ENCODE measurements at places on chromosomes 4 and X.
A peak's percentile ranks its signal among the peaks of the same experiment; 100 is the strongest.

- no peak overlapping the region for H3K4me3 ChIP-seq
- H3K36me3 ChIP-seq, result peaks cover 23% of the 10 kb centered on the region
- no peak for DNase-seq
- H3K27me3 ChIP-seq, result no peaks in the 10 kb centered on the region
- no peak overlapping the region for H3K27ac ChIP-seq
- no peaks in the 10 kb centered on the region for H3K4me1 ChIP-seq
Measured at GRCh38 chr4:55965585-55965984, 16.8 kb downstream of the CEP135 start.

DNA sequence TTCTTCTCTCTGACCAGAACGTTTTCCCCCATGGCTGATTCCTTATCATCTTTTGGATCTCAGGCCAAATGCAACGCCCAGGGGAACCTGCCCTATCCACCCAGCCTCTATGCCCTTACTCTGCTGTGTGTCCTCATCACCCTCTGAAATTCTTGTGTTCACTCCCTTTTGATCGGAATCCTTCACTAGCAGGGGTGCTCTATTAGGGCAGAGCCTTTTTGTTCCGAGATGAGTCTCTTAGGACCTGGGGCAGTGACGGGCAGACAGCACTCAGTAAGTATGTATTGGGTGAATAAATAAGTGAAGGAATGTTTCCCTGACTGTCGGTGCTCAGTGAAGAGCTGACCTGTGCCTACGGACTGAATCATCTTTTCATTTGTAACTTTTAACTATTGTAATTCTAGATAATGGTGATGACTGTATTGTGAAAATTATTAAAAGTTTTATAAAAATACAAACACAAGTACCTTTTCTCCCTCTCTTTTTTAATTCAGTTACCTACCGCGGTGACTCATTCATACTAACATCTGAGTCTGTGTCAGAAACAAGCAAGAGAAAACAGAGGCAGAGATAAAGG, 4.8 kb upstream of the TENM3 start:
- DNase-seq, result no peak
- H3K4me1 ChIP-seq, result no peaks in the 10 kb centered on the region
- H3K36me3 ChIP-seq, result no peaks in the 10 kb centered on the region

- no peak for DNase-seq
- H3K4me1 ChIP-seq, result no peaks in the 10 kb centered on the region
- H3K4me3 ChIP-seq, result no peak overlapping the region
- peaks cover 3% of the 10 kb centered on the region for H3K27me3 ChIP-seq
- H3K36me3 ChIP-seq, result no peaks in the 10 kb centered on the region
- no peak overlapping the region for H3K27ac ChIP-seq
Measured at GRCh38 chr4:38189445-38189844, 229.2 kb downstream of the PTTG2 start.

DNA sequence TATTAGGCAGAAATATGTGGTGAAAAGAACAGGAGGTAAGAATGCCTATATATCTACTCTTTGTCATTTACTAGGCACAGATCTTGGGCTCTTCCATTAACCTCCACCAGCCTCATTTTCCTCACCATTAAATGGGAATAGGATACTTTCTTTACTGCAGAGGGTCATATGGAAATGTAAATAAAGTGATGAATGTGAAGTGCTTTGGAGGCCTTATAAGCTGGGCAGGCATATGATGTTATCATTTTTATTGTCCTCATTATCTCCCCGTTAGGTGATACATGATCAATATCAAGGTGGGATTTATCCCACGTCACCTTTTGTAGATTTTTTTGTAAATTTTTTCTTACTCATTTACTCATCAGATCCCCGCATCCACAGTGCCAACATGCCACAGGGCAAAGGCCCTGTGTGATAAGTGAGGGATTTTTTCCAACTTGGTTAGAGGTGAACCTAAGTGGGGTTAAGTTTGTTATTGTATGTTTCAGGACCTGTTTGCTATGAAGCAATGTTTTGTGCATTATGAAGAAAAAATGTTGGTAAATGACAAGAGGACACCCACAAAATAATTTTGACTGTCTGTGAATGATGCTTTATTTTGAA, 107.8 kb downstream of the SLC4A4 start:
- no peak overlapping the region for H3K27ac ChIP-seq
- no peak for DNase-seq
- H3K4me1 ChIP-seq, result no peaks in the 10 kb centered on the region

GRCh38 chr4:120809518-120809917, 113.0 kb downstream of the PRDM5 start:
- no peaks in the 10 kb centered on the region for H3K27me3 ChIP-seq
- H3K4me1 ChIP-seq, result no peaks in the 10 kb centered on the region
- no peak overlapping the region for H3K27ac ChIP-seq
- H3K36me3 ChIP-seq, result no peaks in the 10 kb centered on the region

- H3K4me3 ChIP-seq, result no peak overlapping the region
- H3K27ac ChIP-seq, result no peak overlapping the region
- no peaks in the 10 kb centered on the region for H3K36me3 ChIP-seq
- no peaks in the 10 kb centered on the region for H3K4me1 ChIP-seq
Measured at GRCh38 chr4:45160951-45161350, 434.6 kb upstream of the GNPDA2 start.

DNA sequence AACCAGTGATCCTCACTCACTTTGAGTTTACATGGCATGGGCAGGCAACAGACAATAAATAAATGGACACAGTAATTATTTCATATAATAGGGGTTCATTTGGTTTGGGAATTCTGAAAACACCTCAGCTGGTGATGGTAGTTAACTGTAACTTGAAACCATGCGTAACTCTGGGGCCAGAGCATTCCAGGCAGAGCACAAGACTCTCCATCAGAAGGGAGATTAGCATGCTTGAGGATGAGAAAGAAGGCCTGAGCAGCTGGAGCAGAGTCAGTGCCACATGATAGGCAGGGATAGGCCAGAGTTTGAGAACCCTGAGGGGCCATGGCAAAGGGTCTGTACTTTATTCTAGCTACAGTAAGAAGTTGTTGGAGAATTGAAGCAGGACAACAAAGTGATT, 56.3 kb upstream of the CXCL8 start:
- no peaks in the 10 kb centered on the region for H3K4me1 ChIP-seq
- no peaks in the 10 kb centered on the region for H3K36me3 ChIP-seq
- H3K27me3 ChIP-seq, result no peaks in the 10 kb centered on the region
- no peak for DNase-seq
- no peak overlapping the region for H3K27ac ChIP-seq
- H3K4me3 ChIP-seq, result no peak overlapping the region

DNA sequence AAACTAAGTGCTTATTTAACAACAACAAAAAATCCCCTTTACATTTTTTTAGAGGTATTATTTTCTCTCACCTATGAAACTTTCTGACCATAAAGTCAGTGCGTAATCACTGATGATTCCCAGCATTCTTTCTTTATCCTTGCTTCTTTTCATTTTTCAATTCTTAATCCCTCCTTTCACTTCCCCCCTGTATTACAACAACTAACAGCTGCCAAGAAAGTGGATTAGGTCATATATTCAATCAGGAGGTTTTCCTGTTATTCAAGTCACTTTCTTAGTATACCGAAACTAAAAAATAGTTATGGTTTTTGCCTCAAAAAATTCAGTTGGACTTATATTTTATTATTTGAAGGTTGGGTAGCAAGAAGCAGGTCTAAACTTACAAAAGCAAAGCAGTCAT, 2.1 kb upstream of the STAP1 start:
- peaks cover 44% of the 10 kb centered on the region for H3K4me1 ChIP-seq
- peaks cover 9% of the 10 kb centered on the region for H3K36me3 ChIP-seq
- H3K4me3 ChIP-seq, result no peak overlapping the region
- no peak overlapping the region for H3K27ac ChIP-seq
- no peaks in the 10 kb centered on the region for H3K27me3 ChIP-seq
- no peak for DNase-seq

- H3K4me1 ChIP-seq, result no peaks in the 10 kb centered on the region
- H3K4me3 ChIP-seq, result no peak overlapping the region
- peaks cover 7% of the 10 kb centered on the region for H3K36me3 ChIP-seq
- H3K27me3 ChIP-seq, result no peaks in the 10 kb centered on the region
- no peak for DNase-seq
- no peak overlapping the region for H3K27ac ChIP-seq
Measured at GRCh38 chr4:185275501-185275900, 66.1 kb downstream of the SNX25 start.

- peak; percentile 44 for DNase-seq
- H3K27me3 ChIP-seq, result no peaks in the 10 kb centered on the region
- H3K4me3 ChIP-seq, result no peak overlapping the region
- H3K36me3 ChIP-seq, result no peaks in the 10 kb centered on the region
- no peak overlapping the region for H3K27ac ChIP-seq
- H3K4me1 ChIP-seq, result peaks cover 2% of the 10 kb centered on the region
Measured at GRCh38 chrX:43559644-43560043, 96.5 kb upstream of the MAOA start.

DNA sequence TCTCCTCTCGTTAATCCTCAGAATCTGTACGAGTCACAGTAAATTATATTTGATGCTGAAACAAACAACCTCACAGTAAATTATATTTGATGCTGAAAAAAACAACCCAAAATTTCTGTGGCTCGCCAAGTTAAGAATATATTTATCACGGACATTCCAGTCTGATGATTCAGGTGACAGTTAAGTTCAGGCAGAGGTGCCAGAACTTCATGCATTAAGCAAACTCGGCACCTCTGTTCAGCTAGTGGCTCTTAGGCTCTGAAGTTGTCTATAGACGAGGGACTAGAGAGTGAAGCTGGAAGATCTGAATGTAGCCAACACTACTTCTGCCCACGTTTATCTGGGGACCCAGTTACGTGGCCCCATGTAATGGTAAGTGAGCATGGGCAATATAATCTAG, 132.2 kb upstream of the AGA start:
- no peak overlapping the region for H3K4me3 ChIP-seq
- no peak overlapping the region for H3K27ac ChIP-seq
- H3K36me3 ChIP-seq, result no peaks in the 10 kb centered on the region
- no peak for DNase-seq

GRCh38 chrX:134526399-134526798, 66.4 kb downstream of the HPRT1 start:
- no peaks in the 10 kb centered on the region for H3K36me3 ChIP-seq
- H3K27me3 ChIP-seq, result no peaks in the 10 kb centered on the region
- DNase-seq, result no peak
- no peak overlapping the region for H3K4me3 ChIP-seq
- H3K27ac ChIP-seq, result no peak overlapping the region

- H3K4me1 ChIP-seq, result no peaks in the 10 kb centered on the region
- no peaks in the 10 kb centered on the region for H3K36me3 ChIP-seq
- no peak for DNase-seq
Measured at GRCh38 chr4:141575884-141576283, 60.5 kb upstream of the IL15 start.

- peak within 1 kb of the TSS; percentile 52 for H3K4me3 ChIP-seq
- H3K27ac ChIP-seq, result no peak within 1 kb of the TSS
- no peaks in the 10 kb centered on the region for H3K36me3 ChIP-seq
- H3K27me3 ChIP-seq, result peaks cover 26% of the 10 kb centered on the region
- no peak for DNase-seq
Measured at GRCh38 chrX:108439426-108439942, at the start of gene COL4A5. Gene COL4A5 (plus strand): TSS chrX:108439838. CDS start chrX:108440126, 288 bp downstream.

DNA sequence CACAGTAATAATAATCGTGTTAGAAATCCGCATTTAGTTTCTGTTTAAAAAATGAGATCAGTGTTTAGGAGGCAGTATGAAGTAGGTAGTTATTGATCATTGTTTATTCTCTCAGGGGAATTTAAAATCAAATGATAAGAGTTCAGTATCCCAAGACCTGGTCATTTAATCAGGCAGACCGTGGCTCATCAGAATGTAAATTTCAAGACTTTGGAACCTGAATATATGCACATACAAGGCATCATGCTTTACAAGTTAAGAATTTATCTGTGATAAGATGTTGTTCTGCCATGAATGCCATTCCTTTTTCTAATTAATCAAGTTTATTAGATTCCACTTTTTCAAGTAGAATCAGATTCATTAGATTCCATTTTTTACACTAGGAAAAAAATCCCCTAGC, 133.5 kb upstream of the MAOA start:
- no peaks in the 10 kb centered on the region for H3K4me1 ChIP-seq
- H3K27ac ChIP-seq, result no peak overlapping the region
- no peaks in the 10 kb centered on the region for H3K27me3 ChIP-seq
- DNase-seq, result no peak
- no peaks in the 10 kb centered on the region for H3K36me3 ChIP-seq
- no peak overlapping the region for H3K4me3 ChIP-seq

- no peak for DNase-seq
- peaks cover 18% of the 10 kb centered on the region for H3K36me3 ChIP-seq
- no peak overlapping the region for H3K4me3 ChIP-seq
Measured at GRCh38 chrX:13697455-13697854, 8.5 kb downstream of the RAB9A start.

- peak; percentile 56 for DNase-seq
- no peaks in the 10 kb centered on the region for H3K36me3 ChIP-seq
- H3K27me3 ChIP-seq, result peaks cover 4% of the 10 kb centered on the region
- H3K4me1 ChIP-seq, result no peaks in the 10 kb centered on the region
Measured at GRCh38 chr4:147019091-147019490, 73.4 kb upstream of the TTC29 start.

DNA sequence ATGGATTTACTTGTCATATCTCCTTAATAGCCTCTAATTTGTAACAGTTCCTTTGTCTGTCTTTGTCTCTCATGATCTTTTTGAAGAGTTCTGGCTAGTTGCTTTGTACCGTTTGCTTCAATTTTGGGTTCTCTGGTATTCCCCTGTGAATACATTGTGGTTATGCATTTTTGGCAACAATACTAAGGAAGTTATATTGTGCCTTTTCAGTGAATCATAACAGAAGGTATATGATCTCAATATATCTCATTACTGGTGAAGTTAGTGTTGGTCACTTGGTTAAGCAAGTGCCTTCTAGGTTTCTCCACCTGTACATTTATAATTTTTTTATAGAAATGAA, 48.6 kb downstream of the DCLK2 start:
- no peak overlapping the region for H3K4me3 ChIP-seq
- no peak overlapping the region for H3K27ac ChIP-seq
- DNase-seq, result no peak
- H3K27me3 ChIP-seq, result peaks cover 3% of the 10 kb centered on the region
- H3K36me3 ChIP-seq, result no peaks in the 10 kb centered on the region

DNA sequence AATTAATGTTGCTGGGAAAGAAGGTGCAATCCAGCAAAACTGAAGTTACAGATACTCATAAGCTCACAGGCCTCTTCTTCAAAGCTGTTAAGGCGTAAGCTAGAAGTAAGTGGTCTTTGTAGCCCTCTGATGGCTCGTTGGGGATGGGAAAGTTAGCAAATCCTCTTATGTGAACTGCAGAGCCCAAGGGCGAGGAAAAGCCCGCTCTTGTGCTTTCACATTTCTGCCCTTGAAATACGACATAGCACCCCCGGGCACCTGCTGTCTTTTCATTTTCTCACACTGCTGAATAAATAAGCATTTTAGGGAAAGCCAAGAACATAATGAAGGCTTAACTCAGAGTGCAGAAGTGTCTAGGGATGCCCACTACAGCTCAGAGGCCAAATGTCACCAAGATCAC, 73.1 kb upstream of the SORBS2 start:
- H3K4me1 ChIP-seq, result no peaks in the 10 kb centered on the region
- H3K27me3 ChIP-seq, result peaks cover 5% of the 10 kb centered on the region
- H3K27ac ChIP-seq, result no peak overlapping the region
- no peak overlapping the region for H3K4me3 ChIP-seq
- H3K36me3 ChIP-seq, result no peaks in the 10 kb centered on the region

DNA sequence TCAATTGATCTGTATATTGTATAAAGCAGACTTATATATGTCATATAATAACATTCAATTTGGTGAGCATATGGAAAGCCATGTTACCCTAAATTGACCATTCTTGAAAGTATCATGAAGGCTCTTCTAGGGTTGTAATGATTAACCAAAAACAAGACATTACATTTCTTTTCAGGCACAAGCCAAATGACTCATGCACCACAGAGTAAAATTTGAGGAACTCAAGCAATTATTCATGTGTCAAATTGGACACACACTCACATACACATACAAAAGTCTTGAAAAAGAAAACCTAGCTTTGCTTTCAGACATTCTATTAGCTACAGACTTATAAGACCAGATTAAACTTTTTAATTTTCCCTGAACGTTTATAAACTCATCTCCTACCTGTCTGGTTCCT, 146.5 kb upstream of the PCDH18 start:
- no peaks in the 10 kb centered on the region for H3K27me3 ChIP-seq
- H3K27ac ChIP-seq, result no peak overlapping the region
- no peaks in the 10 kb centered on the region for H3K4me1 ChIP-seq
- H3K4me3 ChIP-seq, result no peak overlapping the region
